ENCODE measurements at places on chromosomes 3 and 15. TPM values are rescaled to one million over a fixed set of nuclear protein-coding genes. Genes with fewer than 3 reads are reported as not detected.

DNA sequence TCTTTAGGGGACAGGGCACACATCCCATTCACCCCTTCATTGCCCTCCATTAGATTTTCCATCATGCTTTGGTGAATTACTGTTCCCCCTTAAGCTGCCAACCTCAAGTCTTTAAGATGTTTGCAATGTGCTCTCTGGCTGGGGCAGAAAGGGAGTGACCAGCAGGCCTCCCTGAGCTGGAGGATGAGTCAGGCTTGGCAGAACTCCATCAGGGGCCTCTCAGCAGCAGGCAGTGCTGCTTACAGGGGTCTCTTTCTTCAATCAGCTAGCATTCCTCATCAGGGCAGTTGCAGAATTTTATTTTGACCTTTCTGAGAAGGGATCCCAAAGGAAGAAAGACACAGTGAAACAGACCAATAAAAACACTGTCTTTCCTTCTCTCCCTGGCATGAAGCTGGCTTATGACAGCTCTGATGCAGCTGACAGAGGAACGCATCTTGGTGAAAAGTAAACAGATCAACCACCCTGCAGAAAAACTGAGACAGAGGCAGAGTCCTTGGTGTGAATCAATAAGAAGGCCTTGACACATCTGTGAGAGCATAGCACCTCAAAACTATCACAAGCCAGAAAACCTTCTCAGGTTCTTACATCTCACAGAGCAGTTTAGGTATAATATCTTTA, 88.7 kb upstream of the MRPL3 start:
- peak; percentile 36 for DNase-seq

DNA sequence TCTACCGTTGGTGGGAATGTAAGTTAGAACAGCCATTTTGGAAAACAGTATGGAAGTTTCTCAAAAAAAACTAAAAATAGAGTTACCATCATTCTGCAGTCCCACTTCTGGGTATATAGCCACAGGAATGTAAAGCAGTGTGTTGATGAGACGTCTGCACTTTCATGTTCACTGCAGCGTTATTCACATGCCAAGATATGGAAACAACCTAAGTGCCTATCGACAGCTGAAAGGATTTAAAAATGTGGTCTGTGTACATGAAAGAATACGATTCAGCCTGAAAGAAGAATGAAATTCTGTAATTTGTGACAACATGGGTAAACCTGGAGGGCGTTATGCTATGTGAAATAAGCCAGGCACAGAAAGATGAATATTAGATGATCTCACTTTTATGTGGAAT, 157.7 kb downstream of the THSD4 start:
- peak; percentile 84 for DNase-seq

The TRAIP gene
- 9.2 TPM for polyA plus RNA-seq

DNA sequence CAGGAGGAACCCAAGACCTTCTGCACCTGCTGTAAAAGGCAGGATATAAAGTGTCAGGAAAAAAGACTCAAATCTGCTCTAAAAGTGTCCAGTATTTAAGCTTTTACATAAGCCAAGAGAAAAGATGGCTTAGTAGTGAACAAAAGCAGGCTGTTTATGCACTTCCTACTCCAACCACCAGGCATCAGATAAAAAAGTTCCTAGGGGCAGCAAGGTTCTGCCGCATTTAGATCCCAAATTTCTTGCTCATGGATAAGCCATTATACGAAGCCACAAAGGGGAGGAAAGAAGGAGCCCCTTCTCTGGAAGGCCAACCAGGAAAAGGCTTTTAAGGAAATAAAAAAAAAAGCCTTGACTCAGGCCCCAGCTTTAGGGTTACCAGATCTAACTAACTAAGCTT, 10.6 kb upstream of the SLC9C1 start:
- DNase-seq, result peak; percentile 13

- no peak for DNase-seq
These were observed 138.8 kb downstream of the ZBBX start for GRCh38 chr3:167241048-167241845.

GRCh38 chr3:13140596-13140995, 67.4 kb upstream of the IQSEC1 start:
- DNase-seq, result no peak

The PLA2G4E gene
- polyA plus RNA-seq, result not detected

DNA sequence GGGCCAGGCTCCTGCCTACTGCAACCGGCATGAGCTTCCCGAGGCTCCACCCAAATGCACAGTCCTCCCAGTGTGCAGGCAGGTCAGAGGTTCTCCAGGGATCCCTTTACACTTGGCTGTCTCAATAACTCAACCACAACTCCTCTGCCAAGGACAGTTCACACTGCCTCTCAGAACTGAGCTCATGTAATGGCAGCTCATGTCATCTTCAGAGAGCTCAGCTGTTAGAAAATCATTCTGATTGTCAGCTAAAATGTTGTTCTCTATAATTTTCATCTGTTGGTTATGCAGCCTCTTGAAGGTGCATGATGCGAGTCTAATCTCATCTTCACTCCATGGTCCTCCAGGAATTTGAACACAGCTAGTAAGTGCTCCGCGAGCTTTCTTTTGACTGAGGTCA, 76.7 kb downstream of the SST start:
- no peak for DNase-seq

The DOCK3 gene
- polyA plus RNA-seq, result 0.10 TPM

DNA sequence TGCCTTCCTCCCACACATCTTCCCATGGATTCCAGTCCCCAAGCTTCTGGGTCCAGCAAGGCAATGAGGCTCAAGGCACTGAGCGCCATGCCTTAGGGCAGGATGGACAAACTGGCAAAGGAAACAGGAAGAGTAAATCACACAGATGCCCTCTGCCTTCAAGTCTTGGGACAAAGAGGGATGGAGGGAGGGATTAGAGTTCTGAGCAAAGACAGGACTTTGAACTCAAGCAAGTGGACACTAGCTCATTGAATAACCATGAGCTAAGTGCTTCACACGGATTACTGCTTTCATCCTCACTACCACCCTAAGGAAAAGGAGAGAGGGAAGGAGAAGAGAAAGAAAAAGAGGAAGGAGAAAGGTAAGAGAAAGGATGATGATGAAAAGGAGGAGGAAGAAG, 7.6 kb upstream of the THBS1 start:
- no peak for DNase-seq

The LRRC31 gene
- polyA plus RNA-seq, result not detected

The NR1I2 gene
- not detected for polyA plus RNA-seq

The CPA3 gene
- 0.09 TPM for polyA plus RNA-seq

- DNase-seq, result peak; percentile 18
These were observed 2.1 kb downstream of the FAN1 start for GRCh38 chr15:30905821-30906220.

DNA sequence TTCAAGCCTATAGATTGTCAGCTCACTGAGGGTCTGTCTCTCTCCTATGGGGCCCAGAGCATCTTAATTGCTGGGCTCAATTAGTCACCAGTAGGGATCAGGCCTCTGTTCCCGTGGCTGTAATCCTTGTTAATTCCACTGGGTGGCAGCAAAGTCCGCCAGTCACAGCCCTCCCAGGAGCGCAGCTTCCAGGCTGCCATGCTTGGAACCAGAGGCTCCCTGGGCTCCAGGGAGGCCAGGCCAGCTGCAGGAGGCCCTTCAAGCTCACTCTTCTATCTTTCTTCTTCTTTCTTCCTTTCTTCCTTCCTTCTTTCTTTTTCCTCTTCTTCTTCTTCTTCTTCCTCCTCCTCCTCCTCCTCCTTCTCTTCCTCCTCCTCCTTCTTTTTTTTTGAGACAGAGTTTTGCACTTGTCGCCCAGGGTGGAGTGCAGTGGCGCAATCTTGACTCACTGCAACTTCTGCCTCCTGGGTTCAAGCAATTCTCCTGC, 14.4 kb downstream of the RNU5B-1 start:
- peak; percentile 70 for DNase-seq

DNA sequence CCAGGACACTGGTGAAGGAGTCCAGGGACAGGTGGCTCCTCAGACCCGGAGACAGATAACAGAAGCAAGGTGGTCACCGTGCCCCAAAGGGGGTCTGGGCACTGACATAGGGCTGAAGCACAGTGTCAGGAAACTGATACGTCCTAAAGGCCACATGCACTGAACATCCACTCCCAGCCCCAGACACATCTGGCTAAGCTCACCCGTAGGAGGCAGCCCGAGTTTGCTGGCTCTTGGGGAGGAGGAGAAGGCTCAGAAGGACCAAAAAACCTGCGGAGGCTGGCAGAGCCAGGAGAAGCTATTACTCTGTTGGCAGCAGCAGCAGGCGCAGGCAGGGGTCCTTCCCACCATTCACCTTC, 1.2 kb downstream of the CACNA2D2 start:
- no peak for DNase-seq

DNA sequence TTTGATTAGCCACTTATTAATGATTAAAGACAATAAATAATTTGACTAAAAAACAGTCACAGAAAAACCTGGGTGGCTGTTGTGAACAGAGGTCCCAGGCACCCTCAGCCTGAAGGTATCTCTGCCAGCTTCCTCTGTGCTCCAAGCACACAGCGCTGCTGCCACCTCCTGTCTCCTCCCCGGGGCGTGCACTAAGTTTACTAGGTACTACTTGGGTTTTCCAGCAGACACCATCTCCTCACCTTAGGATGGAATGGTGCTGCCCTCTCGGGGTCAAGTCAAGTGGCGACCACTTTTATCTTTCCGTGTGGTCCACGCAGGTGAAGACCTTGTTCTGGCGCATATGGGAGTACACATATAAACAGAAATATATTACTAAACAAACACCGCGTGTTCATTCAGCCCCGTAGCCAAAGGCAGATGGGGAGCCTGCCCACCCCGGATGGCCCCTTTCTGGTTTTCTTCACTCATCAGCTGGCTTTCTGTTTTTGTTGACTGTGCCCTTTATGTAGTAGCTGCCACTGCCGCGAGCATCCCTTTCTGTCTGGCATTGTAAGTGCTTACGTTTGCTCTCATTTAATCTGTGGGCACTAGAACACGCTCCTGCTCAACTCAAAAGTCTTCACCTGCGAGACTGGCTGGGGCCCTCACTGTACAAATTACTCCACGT, 128.0 kb downstream of the LRIG1 start:
- peak; percentile 20 for DNase-seq

The CX3CR1 gene
- 0.03 TPM for polyA plus RNA-seq

- DNase-seq, result peak; percentile 42
These were observed 92.0 kb downstream of the PDE8A start for GRCh38 chr15:85073556-85074194.

- no peak for DNase-seq
These were observed 55.5 kb downstream of the IL12A start for GRCh38 chr3:160044121-160044520.

Data from IMR-90 (cell line).